ENCODE measurements at places on chromosomes 11 and 22. TPM values are rescaled to one million over a fixed set of nuclear protein-coding genes. Genes with fewer than 3 reads are reported as not detected.

DNA sequence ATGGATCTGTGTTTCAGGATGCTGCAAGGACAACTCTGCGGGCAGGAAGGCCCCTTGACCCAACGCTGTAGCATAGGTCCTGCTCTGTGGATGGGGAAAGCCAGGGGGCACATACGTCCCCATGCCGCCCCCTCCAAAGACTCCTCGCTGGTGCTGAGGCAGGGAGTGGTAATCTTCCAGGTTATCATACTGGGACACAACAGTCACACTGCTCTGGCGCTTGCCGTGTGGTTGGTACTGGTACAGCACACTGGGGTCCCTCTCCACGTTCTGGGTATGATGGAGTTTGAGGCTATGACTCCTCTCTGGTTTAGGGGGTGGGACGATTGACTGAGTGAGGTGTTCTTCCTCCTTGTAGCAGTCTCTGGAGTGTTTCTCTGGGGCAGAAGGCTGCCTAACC lies 26.2 kb upstream of the TP53AIP1 start:
- DNase-seq, result no peak

DNA sequence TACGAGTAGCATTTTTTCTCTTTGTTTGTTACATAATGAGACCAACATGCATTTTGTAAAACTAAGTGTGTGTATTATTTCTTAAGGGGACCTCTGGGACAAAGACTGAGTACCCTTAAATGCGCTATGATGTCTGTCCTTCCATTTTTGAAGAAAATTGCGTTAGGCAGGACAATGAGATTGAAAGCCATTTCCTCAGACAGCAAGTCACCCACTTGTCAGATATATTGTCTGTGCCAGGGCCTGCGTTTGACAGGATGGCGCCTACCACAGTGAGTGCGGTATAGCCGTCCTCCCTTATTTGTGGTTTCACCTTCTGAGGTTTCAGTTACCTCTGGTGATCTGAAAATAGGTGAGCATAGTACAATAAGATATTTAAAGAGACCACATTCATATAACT lies 2.2 kb downstream of the AP2A2 start:
- peak; percentile 47 for DNase-seq

- DNase-seq, result peak; percentile 52
These were observed 34.1 kb downstream of the LIF start for GRCh38 chr22:30212363-30212995.

- DNase-seq, result no peak
These were observed 139.9 kb upstream of the SORL1-AS1 start for GRCh38 chr11:121592708-121593107.

GRCh38 chr22:33684087-33684486 lies 236.2 kb downstream of the LARGE1 start:
- no peak for DNase-seq

- no peak for DNase-seq
These were observed 14.0 kb downstream of the RSPH14 start for GRCh38 chr22:23127788-23128187.

- peak; percentile 76 for DNase-seq
These were observed 1.5 kb downstream of the DGKZ start for GRCh38 chr11:46348566-46349401.

- no peak for DNase-seq
These were observed 322.7 kb upstream of the PLET1 start for GRCh38 chr11:112583261-112583893.

- DNase-seq, result no peak
These were observed 138.7 kb downstream of the TRIM29 start for GRCh38 chr11:119999220-119999619.

DNA sequence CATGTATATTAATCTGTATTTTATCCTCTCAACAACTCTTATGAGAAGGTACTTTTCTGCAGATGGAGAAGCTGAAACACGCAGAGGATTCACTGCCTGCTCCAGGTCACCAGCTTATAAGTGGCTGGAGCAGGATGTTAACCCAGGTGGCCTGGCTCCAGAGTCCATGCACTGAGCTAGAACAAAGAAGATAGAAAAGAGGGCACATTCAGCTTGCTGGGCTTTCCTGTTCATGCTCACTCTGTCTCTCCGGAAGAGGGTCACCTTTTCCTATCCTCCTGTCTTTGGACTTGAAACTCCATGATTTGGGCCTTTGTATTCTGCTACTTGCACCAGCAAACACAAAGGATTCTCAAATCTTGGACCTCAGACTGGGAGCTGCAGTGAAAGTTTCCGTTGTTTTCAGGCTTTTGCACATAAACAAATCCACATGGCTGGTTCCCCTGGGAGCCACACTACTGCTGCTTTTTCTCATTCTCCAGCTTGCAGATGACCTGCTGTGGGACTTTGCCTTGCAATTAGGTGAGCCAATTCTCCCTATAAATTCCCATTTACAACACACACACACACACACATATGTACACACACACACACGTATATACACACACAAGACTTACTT lies 117.3 kb upstream of the GRK3 start:
- no peak for DNase-seq

DNA sequence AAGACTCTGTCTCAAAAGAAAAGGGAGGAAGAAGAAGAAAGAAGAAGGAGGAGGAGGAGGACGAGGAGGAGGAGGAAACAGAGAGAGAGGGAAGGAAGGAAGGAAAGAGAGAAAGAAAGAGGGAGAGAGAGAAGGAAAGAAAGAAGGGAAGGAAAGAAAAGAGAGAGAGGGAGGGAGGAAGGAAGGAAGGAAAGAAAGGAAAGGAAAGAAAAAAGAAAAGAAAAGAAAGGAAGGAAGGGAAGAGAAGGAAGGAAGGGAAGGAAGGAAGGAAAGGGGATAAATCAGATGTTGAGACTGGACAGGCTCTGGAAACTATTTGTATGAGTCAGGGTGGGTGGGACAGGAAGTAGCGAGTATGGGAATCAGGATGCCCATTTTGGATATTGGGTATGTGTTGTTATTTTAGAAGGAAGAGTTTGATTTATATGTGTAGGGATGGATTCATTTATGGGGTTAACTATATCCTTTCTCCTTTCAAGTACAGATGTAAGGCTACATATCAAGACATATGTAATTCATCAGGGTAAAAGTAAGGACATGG lies 6.0 kb upstream of the RPL3 start:
- DNase-seq, result no peak

IFITM1 gene
- 285 TPM for total RNA-seq

UBQLN3 gene
- total RNA-seq, result not detected

TBC1D22A gene
- 36.0 TPM for total RNA-seq

OR51B5 gene
- not detected for total RNA-seq

MMP3 gene
- total RNA-seq, result not detected

RAG2 gene
- not detected for total RNA-seq

MUC6 gene
- total RNA-seq, result not detected

KRTAP5-2 gene
- not detected for total RNA-seq
